ENCODE measurements at places on chromosomes 1 and 21.

GRCh38 chr1:153649863-153650235 is 8.7 kb upstream of the SNAPIN start:
- DNase-seq = no peak

DNA sequence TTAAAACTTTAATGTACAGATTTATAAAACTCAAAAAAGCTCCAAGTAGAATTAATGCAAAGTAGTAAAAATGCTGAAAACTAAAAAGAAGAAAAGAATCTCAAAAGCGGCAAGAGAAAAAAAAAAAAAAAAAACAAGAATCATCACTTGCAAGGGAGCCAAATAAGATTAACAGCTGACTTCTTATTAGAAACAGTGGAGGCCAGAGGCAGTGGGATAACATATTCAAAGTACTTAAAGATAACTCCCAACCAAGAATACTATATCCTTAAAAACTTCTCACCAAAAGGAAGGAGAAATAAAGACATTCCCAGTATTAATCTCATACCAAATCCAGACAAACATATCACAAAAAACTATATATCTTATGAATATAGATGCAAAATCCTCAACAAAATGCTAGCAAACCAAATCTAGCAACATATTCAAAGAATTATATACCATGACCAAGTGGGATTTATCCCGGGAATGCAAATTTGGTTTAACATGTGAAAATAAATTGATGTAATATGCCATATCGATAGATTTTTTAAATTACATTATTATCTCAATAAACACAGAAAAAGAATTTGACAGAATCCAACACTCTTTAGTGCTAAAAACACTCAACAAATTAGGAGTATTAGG is 62.7 kb downstream of the CAMK2N1 start:
- no peak for DNase-seq

DNA sequence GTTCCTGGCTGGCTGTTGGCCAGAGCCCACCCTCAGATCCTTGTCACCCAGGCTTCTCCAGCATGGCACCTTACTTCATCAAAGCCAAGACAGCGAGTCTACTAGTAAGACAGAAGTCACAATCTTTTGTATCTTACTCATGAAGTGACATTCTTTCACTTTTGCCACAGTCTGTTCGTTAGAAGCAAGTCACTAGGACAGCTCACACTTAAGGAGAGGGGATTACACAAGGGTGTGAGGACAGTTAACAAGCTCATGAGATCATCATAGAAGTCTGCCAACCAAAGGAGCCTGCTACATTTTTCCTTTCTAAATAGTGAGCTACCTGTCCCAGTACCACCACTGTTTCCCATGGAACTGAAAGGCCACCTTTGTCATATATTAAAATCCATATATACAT is 61.5 kb downstream of the PACC1 start:
- DNase-seq = peak; percentile 6

DNA sequence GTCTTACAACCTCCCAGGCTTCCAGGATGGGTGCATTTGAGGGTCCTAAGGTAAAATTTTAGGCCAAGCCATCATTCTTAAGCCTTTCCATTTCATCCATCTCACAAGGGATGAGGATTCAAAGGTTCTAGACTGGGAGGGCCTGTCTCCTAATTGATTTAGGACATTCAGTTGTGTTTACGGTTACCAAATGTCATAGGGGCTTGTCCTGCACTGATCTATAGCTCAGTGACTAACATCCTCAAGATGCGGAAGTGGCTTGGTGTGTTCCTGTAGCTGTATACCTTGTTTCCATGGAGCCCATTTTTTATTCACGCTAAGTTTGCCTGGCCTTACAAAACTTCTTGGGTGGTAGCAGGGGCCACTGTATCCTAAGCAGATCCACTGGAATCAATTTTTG is 52.8 kb downstream of the DUSP10 start:
- no peak for DNase-seq

DNA sequence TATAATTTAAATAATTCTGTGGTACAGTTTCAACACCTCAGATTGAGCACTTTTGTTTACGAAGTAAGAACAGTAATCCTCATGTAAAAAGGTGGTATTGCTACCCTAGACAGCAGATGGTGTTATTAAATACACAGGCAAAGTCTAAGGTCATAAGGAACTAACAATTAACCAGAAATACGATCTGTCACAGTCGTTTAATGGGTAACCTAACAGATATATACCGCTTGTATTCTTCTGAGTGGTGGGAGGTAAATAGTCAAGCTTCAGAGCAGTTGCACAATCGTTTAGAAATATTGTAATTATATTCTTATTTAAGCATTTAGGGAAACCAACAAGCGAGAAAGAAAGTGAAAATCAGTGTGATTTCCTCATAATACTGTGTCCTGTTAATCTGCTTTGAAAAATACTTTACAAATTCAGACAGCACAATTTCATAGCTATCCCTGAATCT is 9.8 kb upstream of the IRF2BP2 start:
- DNase-seq = no peak

DNA sequence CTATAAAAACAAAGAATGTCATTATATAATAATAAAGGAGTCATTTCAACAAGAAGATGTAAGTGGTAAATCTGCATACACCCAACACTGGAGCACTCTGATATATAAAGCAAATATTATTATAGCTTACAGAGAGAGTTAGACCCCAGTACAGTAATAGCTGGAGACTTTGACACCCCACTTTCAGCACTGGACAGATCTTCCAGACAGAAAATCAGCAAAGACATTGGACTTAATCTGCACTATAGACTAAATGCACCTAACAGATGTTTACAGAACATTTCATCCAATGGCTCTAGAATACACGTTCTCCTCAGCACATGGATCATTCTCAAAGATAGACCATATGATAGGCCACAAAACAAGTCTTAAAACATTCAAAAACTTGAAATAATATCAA is 20.0 kb upstream of the KCNH1 start:
- DNase-seq = no peak

DNA sequence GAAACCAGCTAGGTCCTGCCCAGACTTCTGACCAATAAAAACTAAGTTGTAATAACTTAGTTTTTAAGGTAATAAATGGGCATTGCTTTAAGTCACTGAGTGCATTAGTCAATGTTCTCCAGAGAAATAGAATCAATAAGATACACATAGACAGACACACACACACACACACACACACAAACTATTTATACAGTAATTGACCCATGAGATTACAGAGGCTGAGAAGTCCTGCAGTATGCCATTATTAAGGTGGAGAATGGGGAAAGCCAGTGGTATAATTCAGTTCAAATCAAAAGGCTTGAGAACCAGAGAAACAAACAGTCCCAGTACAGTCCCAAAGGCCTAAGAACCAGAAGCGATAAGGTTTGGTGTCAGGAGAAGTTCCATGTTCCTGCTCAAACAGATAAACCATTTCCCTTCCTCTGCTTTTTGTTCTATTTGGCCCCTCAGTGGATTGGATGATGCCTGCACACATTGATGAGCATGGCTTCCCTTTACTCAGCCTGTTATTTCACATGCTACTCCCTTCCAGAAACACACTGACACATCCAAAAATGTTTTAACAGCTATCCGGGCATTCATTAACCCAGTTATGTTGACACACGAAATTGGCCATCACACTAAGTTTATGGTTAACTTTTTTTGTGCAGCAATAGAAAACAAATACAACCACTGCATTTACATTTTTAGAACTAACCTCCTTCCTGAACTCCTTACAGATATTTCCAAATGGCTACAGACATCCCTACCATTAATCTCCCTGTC is 828.2 kb upstream of the NCAM2 start:
- no peak for DNase-seq

DNA sequence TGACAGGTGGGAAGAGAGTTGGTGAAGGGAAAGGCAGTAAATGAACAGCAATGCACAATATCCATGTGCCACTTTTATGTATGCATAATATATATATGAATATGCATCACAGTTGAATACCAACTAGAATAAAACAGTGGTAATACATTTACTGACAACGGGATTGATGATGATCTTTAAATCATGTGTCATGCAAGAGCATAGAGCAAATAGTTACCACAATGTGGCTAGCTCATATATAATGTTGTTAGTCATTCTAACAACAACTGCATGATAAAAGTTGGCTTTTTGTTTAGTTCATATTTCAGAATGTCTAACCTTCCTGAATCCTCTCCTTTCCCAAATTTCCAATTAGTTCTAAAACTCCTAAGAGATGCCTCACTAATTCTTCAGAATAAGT is 46.4 kb downstream of the GORAB start:
- peak; percentile 54 for DNase-seq

- DNase-seq = no peak
These were observed 59.3 kb downstream of the AK4 start for GRCh38 chr1:65207317-65207716.
